SW 1271 (cell line): ENCODE measurements at places on chromosomes 3 and 15.

GRCh38 chr3:64104691-64105111 is 81.4 kb upstream of the PSMD6 start:
- DNase-seq: no peak

GRCh38 chr3:37622999-37623883 is 238.4 kb upstream of the CTDSPL start:
- no peak for DNase-seq

DNA sequence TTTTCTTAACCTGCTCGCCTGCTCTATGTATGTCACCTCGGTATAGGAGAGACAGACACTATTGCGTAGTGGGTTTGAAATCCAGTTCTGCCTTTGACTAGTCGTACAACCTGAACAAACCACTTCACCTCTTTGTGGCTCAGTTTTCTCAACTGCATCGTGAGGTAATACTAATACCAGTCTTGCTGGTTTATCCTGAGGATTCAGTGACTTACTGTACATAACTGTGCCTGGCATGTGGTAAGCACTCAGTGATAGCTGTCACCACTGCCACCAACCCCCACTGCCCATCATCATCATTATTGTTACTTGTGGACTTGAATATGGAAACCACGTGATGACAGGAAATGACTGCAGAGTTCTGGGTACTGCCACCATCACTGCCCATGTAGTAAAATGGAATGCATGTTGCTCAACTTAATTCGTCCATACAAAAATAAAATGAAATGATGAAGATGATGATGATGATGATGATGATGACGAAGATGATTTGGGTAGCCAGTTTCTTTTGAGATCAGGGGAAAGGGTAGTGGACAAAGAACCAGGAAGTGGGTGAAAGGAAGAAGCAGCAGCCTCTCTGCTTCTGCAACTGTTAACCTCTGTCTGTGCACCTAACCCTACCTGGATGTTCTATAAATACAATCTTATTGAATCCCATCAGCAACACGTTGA is 228.1 kb downstream of the FEZF2 start:
- DNase-seq: no peak

DNA sequence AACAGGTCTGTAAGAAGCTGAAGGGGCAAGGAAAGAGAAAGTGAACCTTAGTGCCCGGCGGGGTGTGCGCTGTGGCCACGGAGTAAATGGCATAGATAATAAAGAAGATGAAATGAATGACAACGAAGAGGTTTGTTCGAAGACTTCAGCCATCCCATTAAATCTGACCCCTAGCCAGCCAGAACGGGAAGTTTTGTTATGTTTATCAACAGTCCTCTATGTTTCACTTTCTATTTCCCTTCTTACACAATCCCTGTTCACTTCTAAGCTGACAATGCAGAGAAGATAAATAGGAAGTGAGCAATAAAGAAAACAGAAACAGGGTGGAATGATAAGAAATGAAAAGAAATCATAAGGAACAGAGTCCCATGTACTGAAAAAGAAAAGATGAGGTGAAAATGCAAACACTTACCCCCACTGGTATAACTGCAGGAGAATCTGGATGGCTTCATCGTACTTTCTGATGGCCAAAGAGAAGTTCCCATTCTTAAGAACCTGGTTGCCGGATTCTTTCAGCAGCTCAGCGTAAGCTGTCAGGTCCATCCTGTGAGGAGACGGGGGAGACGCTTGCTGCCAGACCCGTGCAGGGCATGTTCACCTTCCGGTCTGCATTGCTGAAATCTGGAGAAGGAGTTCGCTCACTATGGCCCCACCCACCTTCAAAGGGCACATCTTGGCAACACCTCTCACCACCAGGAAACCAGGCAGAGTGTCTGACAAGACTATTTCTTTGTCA is 36.8 kb downstream of the TRANK1 start:
- peak; percentile 82 for DNase-seq

GRCh38 chr3:133023362-133023761 is 14.8 kb upstream of the TMEM108 start:
- DNase-seq: no peak

- peak; percentile 69 for DNase-seq
Measured at GRCh38 chr3:195270079-195270816, 711 bp downstream of the XXYLT1 start.

DNA sequence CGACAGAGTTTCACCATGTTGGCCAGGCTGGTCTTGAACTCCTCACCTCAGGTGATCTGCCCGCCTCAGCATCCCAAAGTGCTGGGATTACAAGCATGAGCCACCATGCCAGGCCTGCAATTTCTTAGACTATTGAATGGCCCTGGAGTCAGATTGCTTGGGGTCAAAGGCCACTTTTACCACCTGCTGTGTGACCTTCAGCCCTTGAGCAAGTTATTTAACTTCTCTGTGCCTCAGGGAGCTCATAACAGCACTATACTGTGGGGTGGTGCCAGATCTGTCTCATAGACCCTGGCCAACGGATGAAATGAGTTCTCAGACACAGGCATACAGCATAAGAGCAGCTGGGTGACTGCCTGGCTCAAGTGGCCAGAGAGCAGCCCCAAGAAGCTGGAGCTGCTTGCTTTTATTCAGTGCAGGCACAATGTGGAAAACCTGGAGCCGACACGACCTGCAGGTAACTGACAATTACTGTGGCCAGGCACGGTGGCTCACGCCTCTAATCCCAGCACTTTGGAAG is 44.9 kb upstream of the FURIN start:
- no peak for DNase-seq

- no peak for DNase-seq
Measured at GRCh38 chr15:75368689-75369239, 357 bp upstream of the MAN2C1 start.

DNA sequence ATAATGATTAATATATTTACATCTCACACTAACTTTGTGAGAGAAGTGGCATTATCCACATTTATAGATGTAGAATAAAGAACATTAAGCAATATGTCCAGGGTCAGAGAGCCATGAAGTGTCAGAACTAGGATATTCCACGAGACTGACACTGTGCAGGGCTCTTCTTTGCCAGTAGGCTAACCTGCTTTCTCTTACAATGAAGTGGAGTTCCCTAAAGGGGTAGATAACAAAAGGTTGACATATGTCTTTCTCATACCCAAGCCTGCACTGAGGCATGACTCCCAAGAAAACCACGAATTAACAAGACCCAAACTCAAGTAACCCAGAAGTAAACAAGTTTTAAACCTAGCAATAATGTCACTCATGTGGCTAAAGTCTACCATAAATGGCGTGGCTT is 191.5 kb upstream of the SLC2A2 start:
- DNase-seq: no peak
